Fibroblast of pulmonary artery (primary cell): ENCODE measurements at places on chromosomes 2 and 18.

DNA sequence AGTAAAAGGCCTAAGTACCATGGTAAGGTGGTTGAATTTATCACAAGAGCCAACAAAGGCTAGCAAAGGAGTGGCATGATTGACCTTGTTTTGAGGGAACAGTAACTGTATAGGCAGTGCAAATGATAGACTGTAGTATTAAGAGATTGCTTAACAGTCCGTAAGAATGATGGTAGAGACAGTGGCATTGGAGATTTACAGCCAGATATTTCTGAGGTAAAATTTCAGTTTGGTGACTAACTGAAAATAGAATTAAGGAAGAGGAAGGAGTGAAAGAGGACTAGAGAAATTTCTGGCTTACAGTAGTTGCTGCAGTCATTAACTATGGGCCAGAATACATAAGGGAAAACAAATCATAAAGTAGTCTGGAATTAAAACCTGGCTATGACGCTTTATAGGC is 4.4 kb upstream of the BAZ2B start:
- no peak for DNase-seq

- DNase-seq, result peak; percentile 31
Observed at GRCh38 chr2:26623541-26624495, 17.3 kb downstream of the CIB4 start.

DNA sequence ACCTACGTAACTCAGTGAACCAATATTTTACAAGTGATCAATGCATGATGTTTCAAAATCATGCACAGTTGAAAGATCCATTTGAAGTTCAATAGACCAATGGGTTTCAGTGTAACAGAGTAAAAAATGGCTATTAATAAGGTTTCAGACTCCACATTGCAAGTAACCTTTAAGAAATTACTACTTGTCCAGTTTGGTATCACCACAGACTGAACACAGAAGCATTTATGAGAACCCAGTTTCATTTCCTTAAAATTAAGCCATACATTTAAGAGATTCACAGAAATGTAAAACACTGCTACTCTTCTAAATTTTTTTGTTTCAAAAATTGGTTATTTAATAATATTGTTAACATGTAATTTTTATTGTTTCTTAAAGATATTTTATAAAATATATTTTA is 98.9 kb upstream of the CHRNA1 start:
- no peak for DNase-seq

GRCh38 chr2:138730497-138731030 is 49.6 kb downstream of the NXPH2 start:
- no peak for DNase-seq

- no peak for DNase-seq
Observed at GRCh38 chr2:70448041-70448440, 105.6 kb downstream of the TGFA start.

GRCh38 chr2:168552450-168552856 is 96.4 kb downstream of the CERS6 start:
- DNase-seq, result no peak

- DNase-seq, result no peak
Observed at GRCh38 chr18:79166702-79167101, 97.5 kb downstream of the ATP9B start.

DNA sequence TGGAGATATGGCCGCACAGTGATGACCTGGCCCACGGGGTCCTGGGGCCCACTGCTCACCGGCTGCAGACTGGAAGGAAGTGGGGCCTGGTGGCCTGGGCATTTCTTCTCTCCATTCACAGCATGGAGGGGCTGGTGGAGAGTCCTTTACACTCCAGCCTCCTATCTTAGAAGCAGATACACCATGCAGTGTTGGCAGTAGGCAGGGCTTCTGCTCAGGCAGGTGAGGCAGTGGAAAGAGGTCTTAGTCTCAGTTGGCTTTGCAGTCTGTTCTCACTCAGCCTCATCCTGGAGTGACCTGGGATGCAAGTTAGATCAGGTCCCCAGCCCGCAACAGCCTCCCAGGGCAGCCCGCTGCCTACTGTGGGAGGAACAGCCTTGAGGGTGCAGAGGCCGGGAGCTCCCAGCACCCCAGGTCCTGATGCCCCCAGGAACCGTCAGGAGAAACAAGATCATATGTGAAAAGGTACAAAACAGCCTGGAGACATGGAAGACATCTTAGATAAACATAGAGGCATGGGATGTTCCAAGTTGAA is 45.8 kb upstream of the OTOS start:
- DNase-seq, result no peak
